ENCODE measurements at places on chromosomes 13 and 19.

- no peak for DNase-seq
Observed at GRCh38 chr13:76638181-76638580, 248.0 kb downstream of the KCTD12 start.

DNA sequence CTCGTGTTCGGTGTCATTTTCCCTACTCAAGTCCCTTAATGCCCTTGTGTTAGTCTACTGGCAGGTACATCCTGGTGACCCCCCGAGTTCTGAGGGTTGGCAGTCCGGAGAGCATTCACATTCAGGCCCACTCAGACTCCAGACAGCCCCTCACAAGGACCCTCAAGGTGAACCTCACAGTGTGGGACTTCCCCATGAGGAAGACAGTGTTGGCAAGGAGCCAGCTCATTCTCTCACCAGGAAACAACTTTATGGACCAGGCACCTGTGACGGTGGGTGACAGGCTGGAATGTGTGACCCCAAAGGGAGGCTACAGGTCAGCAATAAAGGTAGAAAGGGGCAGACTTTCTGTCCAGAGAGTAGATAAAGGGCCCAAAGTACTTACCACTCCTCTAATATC, 24.5 kb downstream of the RDH8 start:
- no peak for DNase-seq

GRCh38 chr19:6260912-6261650, 18.7 kb downstream of the MLLT1 start:
- DNase-seq, result no peak

DNA sequence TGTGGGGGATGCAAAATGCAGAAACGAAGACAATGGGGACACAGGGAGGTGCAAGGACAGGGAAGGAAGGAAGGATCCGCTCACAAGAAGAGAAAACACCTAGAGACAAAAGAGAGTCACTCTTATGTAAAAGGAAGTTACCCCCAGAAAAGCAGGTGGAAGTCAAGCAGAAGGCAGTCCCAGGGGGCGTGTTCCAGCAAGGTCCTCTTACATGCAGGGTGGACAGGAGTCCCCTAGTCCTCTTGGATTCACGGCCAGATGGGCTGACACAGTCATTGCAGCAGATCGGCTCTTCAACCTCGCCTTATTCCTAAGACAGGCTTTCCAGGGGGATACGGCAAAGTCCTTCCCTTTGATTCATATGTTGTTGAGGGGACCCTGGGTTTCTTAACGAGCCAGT, 83.9 kb upstream of the SPATA13 start:
- DNase-seq, result no peak

DNA sequence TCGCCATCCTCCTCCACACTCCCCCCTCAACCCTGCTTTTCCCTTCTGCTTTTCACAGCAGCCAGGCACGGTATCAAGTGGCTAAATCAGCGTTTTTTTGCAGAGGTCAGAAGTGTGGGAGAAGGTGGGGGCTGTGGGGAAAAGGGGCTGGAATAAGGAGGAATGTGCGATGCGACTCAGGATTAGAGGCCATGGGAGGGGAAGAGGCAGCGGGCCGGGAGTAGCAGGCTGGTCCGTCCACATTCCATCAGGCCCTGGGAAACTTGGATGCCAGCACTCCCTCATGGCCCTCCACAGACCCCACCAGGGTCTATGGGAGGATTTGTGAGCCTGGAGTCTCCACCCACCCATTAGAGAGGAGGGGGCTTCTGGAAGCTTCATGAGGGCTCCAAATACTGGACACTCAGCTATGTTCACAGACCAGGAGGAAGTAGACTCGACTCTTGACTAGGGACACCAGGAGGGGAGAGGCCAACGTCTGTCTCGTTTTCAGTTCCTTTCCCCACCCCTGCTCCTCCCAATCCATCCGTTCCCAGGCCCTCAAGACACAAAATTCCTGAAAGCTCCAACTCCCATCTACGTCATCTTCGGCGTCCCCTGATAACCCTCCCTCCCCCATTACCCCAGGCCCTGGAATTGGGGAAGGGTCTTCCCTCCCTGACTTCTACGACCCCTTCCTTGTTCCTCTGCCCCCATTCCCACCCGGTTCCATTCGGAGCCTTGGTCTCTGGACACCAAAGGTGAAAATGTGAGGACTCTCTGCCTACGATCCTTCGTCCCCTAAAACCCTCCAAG, 3.3 kb upstream of the KCNC3 start:
- no peak for DNase-seq

GRCh38 chr19:42272535-42272897, 3.5 kb downstream of the CIC start:
- no peak for DNase-seq

DNA sequence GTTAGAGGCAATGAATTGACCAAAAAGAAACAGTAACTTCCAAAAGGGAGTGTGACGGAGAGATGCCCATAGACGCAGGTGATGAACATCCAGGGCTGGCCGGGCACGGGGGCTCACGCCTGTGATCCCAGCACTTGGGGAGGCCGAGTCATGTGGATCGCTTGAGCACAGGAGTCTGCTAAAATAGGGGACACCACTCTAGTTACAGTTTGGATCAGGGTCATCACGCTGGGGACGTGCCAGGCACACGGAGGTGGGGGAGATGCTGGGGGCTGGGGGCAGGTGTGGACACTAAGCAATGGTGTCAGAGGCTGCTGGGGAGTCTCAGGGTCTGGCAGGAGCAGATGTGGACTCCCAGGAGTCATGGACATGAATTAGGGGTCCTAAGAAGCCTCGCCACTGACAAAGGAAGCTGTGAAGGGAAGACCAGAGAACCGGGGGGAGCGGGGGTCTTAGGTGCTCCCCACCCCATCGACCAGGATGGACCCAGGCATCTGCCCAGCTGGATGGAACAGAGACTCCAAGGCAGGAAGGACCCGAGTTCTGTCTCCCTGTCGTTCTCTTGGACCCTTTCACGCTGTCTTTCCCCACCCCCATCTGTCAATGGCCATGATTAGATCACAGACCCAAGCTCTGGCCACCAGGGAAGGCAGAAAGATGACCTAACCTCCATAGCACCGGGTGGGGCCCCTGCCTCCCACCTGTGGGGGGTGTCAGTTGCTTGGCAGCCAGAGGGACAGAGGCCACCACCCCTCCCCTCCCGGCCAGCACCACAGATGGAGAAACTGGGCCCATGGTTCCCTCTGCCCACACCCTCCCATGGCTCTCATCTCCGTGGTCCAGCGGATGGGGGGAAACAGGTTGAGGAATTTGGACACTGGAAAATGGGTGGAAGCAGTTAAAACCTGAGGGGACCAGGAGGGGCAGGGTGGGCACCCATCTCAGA, 19.6 kb downstream of the CCDC8 start:
- no peak for DNase-seq

DNA sequence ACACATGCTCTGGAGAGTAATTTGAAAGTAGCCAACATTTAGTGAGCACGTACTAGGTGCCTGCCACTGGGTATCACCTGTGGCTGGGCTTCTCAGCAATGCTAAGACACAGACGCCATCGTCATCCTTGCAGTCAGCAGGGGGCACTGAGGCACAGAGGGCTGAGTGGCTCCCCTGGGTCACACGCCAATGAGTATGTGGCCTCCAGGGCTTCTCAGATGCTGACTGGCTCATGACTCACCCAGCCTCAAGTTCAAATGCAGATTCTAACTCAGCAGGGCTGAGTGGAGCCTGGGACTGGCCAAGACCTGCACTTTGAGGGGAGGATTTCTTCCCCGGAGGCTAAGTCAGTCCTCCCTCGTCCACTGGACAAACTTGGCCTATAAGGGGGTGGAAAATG, 115.1 kb upstream of the CACNA1A start:
- DNase-seq, result no peak

DNA sequence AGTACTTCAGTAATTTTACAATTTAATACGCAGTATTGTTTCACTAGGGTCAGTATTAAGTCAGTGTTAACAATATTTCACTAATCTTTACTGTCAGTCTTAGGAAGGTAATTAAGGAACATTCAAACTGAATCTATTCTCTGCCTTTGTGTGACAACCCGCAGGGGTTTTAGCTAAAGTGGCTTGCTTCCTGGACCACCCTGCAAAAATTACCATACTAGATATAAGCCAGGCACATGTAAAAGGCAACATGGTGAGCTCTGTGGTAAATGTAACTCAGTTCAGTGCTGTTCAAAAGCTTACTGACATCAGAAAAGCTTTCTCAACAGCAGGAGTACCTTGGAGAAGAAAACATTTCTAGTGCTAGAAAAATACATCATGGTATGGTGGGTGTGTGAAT, 116.7 kb downstream of the FREM2 start:
- no peak for DNase-seq

GRCh38 chr19:39518458-39518857, 3.5 kb downstream of the SELENOV start:
- DNase-seq, result no peak

- DNase-seq, result no peak
Observed at GRCh38 chr19:33662391-33663092, 40.8 kb downstream of the CHST8 start.

All from cerebellar nuclear complex (tissue), 1 donor.